ENCODE measurements at places on chromosomes 2 and 18.
A peak's percentile ranks its signal among the peaks of the same experiment; 100 is the strongest.

DNA sequence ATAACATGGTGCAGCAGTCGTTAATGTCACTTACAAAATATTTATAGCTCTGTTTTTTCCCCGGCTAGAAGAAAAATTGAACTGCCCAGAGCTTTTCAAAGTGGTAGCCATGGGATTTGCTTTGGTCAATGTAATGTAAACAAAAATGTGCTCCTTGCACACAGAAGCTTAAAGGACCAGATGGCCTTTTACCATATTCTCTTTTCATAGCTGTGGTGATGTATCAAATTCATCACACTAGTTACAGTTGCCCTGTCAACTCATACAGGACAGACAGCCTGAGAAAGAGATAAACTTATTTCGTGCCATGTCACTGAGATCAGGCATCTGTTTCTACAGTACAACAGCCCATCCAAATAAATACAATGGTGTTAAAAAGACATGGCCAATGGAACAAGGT lies 368.1 kb upstream of the CDH19 start:
- DNase-seq = no peak

GRCh38 chr2:37771600-37772088 lies 100.2 kb upstream of the CDC42EP3 start:
- no peak for DNase-seq

GRCh38 chr2:240568678-240569522 lies 616 bp downstream of the RNPEPL1 start:
- DNase-seq = peak; percentile 56

DNA sequence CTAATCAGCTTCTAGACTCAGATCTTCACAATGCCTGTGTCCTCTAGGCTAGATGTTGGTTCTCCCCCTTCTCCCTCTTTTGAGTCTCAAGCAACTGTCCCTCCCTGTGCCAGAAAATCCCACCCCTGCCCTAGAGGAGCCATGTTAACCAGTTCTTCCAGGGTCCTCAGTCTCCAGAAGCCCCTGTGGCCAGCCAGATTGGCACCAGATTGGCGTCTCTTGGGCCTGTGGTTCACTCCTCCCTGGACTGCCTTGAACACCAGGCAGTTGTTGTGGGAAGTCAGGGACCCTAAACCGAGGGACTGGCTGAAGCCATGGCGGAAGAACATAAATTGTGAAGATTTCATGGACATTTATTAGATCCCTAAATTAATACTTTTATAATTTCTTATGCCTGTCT lies 36.6 kb downstream of the CYP26B1 start:
- DNase-seq = no peak

DNA sequence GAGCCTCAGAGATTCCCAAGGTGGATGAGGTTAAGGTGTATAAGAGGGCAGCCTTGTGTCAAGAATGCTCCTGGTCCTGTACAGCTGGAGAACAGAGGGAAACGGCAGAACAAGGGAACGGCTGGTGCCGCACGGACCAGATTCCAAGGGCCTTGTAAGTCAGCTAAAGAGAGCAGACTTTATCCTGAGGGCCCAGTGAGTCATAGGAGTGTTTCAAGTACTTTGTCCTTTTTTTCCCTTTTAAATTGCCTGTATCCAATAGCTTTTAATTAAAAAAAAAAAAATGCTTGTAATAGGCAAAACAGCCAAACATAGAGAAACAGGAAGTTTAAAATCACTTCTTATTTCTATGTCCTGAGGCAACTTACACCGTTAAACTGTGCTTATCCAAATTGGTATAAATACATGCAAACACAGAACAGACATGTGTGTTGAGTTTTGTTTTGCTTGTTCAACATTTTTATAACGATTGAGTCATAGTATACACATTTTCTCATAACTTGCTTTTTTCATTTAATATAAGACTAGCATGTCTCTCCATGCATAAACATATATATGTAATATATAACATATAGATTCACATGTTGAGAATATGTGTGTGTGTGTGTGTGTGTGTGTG lies 42.1 kb upstream of the EVA1A start:
- DNase-seq = no peak

GRCh38 chr2:223626716-223627115 lies 24.6 kb upstream of the SCG2 start:
- no peak for DNase-seq

- no peak for DNase-seq
Measured at GRCh38 chr2:56244911-56245530, 61.2 kb downstream of the CCDC85A start.

All from stimulated activated CD4-positive, alpha-beta T cell treated with anti-CD3 and anti-CD28 coated beads, Interleukin-4, amount 100 ng/mL, for 4 hours (primary cell).